ENCODE measurements at places on chromosomes 7 and 10.

- DNase-seq: no peak
These were observed 1.3 kb upstream of the ACHE start for GRCh38 chr7:100896732-100897608.

- no peak for DNase-seq
These were observed 570 bp downstream of the BMS1 start for GRCh38 chr10:42783181-42783549.

DNA sequence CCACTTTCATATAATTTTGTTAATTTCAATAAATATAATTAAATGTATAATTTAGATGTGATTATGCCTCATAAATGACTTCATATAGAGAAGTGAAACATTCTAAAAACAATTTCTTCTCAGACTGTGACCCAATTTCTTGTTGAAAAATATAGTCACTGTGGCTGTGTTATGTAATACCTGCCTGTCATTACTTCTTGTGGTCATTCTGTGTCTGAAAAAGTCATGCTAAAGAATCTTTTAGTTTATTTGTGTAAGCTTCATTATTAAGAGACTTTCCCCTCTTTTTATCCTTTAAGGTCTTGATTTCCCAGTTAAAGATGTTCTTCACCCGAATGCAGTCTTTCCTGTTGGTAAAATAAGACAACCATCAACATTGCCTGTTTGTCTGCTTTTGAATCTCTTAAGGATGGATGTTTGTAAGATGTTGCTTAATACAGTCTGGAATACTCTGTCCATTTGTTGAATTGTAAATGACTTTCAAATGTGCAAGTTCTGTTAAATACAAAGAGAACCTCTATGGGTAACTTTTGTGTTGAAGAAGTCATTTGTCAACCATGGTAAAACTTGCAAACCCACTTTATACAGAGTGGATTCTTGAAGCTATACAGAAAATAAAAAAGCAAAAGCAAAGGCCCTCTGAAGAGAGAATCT lies 16.0 kb downstream of the KAT6B start:
- no peak for DNase-seq

DNA sequence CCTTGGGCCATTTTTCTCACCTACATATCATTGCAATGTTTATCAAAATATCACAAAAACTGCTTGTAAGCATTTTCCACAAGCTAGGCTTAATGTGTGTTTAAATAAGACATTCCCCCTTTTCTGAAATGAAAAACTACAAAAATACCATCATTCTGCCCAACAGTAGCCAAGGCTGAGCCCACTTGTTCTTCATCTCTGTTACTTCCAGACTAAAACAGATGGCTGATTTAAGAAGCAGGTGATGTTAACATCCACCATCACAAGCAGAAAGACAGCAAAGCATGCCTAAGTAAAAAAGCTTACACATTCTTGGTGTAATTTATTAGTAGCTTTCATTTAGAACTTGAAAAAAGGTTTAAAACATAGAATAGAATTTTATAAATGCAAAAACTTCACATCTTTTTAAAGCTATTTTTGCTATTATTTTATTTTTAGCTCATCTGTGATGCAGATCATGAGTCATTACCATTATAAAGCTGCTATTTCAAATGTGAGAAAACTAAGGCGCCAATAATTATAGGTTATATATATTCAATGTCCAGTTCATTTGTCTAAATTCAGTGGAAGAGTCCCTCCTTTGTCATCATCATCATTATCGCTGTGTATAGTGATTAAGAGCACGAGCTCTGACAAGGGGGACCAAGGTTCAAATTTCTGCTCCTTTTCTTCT lies 109.4 kb downstream of the RELN start:
- DNase-seq: no peak

GRCh38 chr7:67900456-67900855 lies 903.8 kb downstream of the TYW1 start:
- no peak for DNase-seq

- DNase-seq: no peak
These were observed 2.6 kb upstream of the EGFR start for GRCh38 chr7:55016061-55016745.

DNA sequence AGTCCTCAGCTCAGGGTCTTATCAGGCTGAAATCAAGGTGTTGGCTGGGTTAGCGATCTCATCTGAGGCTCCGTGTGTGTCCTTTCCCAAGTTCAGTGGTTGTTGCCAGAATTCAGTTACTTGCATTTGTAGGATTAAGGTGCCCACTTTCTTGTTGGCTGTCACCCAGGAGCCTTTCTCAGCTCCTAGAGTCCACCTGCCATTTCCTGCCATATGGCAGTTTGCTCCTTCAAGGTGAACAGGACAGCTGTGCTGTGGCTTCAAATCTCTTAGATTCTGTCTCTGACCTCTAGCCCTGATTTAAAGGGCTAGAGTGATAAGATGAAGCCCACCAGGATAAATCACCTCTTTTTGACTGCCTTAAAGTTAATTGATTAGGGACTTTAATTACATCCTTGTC lies 1.0 kb upstream of the HIF1AN start:
- no peak for DNase-seq

DNA sequence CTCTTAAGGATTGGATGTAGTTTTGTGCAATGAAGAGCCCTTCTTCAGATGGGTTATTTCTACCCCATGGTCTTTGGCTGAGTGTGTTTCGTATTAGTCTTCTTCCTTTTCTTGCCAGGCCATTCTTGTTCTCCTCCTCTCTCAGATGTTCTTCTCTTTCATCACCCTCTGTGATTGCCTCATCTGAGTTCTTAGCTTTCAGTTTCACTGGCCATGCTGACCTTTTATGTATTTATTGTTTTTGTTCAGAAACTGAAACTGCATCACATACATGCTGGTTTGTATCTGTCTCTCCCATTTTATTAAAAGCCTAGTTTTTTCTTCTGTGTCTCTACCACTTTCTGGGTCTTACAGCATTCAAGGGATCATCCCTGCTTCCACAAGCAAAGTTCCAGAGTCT lies 21.7 kb upstream of the PCGF5 start:
- DNase-seq: no peak

DNA sequence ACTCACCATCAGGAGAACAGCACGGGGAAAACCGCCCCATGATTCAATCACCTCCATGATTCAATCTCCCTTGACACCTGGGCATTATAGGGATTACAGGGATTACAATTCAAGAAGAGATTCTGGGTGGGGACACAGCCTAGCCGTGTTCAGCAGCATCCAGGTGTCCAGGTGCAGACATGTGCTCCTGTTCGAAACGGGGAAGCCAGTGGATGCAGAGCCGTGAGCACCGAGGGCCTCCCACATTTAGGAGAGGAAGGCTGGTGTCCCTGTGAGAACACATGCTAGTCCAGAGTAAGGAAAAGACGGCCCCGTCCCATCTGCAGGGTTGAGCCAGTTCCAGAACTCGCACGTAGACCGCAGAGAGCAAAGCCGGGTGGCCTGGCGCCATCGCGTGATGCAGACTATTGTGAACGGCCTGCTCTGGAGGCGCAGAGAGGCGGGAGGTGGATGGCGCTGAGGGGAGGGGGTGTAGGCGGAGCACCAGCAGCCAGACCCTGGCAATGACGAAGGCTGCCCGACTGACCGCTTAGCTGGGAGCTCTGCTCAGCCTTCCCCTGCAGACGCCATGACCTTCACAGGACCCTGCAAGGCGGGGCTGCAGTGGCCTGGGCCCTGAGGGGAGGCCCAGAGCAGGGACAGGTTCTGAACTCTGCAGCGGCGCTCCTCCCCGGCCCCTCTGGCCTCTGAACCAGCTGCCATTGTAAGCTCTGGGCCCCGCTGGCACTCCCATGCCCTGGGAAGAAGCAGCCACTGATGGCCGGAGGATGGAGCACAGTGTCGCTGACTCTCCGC lies 141.6 kb upstream of the TCERG1L start:
- no peak for DNase-seq

DNA sequence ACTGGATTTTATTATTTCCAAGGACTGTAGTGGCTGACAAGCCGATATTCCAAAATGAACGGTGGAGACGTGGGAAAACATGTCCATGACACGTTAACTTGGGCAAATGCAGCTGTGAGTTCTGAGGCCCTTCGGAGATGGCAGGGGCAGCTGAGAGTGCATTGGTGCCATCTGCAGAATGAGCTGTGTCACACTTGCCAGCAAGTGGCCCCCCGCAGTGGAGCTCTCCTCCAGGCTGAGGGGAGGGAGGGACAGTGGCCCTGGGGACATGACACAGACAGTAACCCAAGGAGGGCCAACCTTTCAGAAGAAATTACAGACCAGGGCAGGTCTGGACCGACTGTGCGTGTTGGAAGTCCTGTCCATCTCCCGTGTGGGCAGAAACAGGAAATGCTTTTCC lies 139.4 kb downstream of the SVIL start:
- no peak for DNase-seq

GRCh38 chr7:33742999-33743587 lies 162.2 kb upstream of the BMPER start:
- no peak for DNase-seq

- DNase-seq: no peak
These were observed 40.6 kb downstream of the CCDC172 start for GRCh38 chr10:116364868-116365267.

DNA sequence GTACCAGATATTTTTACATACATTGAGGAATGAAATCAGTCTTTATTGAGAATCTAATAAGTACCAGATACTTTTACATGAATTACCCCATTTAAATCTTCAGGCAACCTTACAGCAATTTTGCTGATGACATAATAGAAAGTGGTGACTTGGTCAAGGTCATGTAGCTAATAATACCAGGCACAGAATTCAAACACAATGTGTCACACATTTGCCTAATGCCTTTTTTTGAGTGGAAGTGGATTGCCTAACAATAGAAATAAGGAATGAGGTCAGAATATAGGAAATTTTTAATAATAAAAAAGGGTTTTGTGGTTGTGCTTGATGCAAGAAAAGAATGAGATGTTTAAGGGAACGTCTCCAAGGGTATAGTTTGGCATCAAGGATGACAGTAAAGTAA lies 466.6 kb upstream of the IGFBP3 start:
- no peak for DNase-seq

DNA sequence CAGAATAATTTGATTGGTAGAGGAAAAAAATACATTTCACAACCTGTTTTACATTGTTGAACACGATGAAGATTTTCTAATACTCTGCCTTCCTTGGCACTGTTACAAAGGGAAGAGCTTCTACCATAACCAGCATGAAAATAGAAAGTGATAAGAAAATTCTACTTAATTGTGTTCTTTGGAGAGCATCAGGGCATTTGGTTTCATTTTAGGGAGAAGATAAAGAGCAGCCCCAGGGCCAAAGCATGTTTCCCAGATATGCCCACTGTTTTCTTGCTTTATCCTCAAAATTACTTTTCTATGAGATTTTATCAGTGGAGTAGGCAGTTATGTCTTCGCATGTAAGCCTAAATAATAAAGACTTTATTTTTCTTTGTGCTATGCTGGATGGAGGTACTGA lies 9.5 kb downstream of the CHRM2 start:
- no peak for DNase-seq

DNA sequence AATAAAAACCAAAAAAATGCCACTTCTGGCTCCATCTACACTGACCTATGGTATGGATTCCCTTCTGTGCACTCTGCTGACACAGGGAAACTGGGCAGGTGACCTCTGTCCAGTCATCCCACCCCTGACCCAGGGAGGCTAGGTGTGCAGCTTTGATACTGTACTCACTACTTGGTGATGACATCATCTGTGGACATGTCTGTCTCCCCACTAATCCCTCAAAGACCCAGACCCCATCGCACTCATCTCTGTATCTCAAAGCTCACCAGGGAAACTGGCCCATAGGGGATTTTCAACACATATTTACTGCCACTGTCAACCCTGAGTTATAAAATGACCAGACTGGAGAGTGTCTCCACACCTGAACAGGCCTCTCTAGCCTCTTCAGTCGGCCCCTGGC lies 10.6 kb downstream of the SGMS1 start:
- no peak for DNase-seq

- DNase-seq: no peak
These were observed 489.8 kb upstream of the ZMIZ1 start for GRCh38 chr10:78578929-78579328.

DNA sequence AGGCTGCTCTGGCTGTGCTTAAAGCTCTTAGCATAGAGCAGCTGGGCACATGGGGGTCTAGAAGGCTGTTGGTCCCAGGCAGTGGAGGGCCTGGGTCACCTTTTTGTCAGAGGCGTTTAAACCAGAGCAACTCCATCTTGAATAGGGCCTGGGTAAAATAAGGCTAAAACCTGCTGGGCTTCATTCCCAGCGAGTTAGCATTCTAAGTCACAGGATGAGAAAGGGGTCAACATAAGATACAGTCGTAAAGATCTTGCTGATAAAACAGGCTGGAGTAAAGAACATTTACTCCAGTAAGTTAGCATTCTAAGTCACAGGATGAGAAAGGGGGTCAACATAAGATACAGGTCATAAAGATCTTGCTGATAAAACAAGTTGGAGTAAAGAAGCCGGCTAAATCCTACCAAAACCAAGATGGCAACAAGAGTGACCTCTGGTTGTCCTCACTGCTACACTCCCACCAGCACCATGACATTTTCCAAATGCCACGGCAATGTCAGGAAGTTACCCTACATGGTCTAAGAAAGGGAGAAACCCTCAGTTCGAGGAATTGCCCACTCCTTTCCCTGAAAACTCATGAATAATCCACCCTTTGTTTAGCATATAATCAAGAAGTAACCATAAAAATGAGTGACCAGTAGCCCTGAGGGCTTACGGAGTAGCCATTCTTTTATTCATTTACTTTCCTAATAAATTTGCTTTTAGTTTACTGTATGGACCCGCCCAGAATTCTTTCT lies 96.8 kb upstream of the PCBD1 start:
- DNase-seq: no peak

GRCh38 chr7:104296900-104297299 lies 31.5 kb upstream of the LHFPL3 start:
- DNase-seq: no peak

GRCh38 chr7:27103489-27104226 lies 1.2 kb upstream of the HOXA2 start:
- DNase-seq: no peak

DNA sequence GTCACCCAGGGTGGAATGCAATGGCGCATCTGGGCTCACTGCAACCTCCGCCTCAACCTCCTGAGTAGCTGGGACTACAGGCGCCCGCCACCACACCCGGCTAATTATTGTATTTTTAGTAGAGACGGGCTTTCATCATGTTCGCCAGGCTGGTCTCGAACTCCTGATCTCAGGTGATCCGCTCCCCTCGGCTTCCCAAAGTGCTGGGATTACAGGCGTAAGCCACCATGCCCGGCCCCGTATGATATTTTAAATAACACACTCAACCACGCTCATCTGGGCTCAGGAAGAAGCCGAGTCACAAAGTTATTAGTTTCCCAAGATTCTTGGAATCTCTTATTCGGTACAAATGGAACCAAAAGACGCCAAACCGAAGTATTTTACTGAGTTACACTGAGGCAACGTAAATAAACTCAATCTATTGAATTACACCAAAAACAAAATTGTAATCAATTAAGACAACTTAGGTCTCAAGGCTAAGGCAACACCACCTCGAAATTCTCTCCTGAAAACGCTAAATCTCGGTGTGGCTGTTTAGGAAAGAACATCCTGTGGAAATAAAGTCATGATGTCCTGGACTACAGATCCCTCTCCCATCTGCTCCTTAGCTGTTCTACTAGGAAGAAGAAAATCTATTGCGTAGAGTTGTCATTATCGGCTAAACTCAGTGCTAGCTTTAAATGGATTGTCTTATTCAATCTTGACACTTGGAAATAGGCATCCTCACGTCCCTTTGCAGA lies 910 bp downstream of the ARHGAP19 start:
- no peak for DNase-seq
